ENCODE measurements at places on chromosomes 5 and 9. TPM values are rescaled to one million over a fixed set of nuclear protein-coding genes. Genes with fewer than 3 reads are reported as not detected.

The PRR7 gene
- 10.2 TPM for polyA plus RNA-seq

The THOC3 gene
- polyA plus RNA-seq = 170 TPM

The PRRX2 gene
- polyA plus RNA-seq = not detected

The PRDM9 gene
- polyA plus RNA-seq = not detected

The POLR3G gene
- polyA plus RNA-seq = 1.8 TPM

The TAF11L5 gene
- polyA plus RNA-seq = not detected

The UGT3A1 gene
- polyA plus RNA-seq = not detected

DNA sequence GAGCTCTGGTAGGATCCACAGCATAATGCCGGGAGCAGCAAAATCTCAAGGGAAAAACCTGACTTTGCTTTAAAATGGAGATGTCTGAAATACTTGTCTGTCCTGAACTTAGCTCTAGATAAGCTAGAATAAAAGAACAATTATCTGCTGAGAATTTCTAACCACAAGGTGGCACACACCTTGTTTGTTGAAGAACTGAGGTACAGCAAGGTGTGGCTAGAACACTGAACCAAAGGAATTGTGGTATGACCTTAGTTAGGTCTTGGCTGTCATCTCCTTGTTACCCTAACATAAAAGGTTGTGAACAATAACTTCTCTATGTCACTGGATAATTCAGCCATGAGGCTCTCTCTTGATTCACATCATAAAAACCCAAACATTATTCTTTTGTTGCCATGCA, 72.3 kb upstream of the ANXA1 start:
- no peaks in the 10 kb centered on the region for H3K36me3 ChIP-seq
- no peaks in the 10 kb centered on the region for H3K27me3 ChIP-seq
- DNase-seq = no peak
- H3K4me3 ChIP-seq = no peak overlapping the region

- no peaks in the 10 kb centered on the region for H3K36me3 ChIP-seq
- no peak overlapping the region for H3K27ac ChIP-seq
Observed at GRCh38 chr5:143208781-143209510, 194.5 kb downstream of the NR3C1 start.

DNA sequence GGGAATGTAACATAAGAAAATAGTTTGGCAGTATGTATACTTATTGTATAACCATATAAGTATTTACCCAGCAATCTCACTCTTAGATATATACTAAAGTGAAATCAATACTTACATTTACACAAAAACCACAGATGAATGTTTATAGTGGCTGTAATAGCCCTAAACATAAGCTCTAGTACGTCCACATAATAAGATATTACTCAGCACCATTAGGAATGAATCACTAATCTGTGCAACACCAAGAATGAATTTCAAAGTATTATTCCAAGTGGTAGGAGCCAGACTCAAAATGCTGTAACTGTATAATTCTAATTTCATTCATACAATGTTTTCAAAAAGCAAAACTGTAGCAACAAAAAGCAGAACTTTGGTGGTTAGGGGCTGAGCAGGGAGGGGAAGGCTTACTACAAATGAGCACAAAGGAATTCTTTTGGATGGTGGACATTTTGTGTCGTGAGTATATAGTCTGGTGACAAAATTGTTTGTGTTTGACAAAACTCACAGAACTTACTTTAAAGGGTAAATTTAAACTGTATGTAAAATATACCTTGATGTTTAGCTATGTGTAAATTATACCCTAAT, 11.9 kb upstream of the C5orf46 start:
- no peak overlapping the region for H3K4me3 ChIP-seq
- no peak overlapping the region for H3K27ac ChIP-seq
- H3K36me3 ChIP-seq = no peaks in the 10 kb centered on the region
- H3K4me1 ChIP-seq = no peaks in the 10 kb centered on the region
- DNase-seq = no peak
- no peaks in the 10 kb centered on the region for H3K27me3 ChIP-seq

DNA sequence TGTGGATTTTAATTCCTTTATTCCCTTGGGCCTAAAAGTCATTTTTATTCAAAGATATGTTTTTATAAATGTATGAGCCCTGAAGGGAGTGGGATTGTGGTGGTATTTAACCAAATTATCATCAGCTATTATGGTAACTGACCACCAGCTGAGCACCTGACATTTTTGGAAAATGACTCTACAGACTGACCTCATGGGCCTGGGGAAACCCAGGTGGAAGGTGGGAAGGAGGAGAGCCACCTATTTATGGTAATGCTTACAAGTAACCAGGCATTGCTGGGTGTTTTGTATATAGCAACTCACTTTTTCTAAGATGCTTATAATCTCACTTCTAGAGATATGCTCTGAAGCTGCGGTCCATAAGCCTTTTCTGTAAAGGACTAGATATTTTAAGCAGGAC, 22.3 kb upstream of the NFIB start:
- H3K27me3 ChIP-seq = peaks cover 2% of the 10 kb centered on the region
- DNase-seq = no peak
- H3K27ac ChIP-seq = no peak overlapping the region
- H3K4me1 ChIP-seq = no peaks in the 10 kb centered on the region
- no peaks in the 10 kb centered on the region for H3K36me3 ChIP-seq
- no peak overlapping the region for H3K4me3 ChIP-seq

- H3K36me3 ChIP-seq = no peaks in the 10 kb centered on the region
- no peaks in the 10 kb centered on the region for H3K27me3 ChIP-seq
Observed at GRCh38 chr5:150595466-150596031, 44.9 kb upstream of the SYNPO start.

DNA sequence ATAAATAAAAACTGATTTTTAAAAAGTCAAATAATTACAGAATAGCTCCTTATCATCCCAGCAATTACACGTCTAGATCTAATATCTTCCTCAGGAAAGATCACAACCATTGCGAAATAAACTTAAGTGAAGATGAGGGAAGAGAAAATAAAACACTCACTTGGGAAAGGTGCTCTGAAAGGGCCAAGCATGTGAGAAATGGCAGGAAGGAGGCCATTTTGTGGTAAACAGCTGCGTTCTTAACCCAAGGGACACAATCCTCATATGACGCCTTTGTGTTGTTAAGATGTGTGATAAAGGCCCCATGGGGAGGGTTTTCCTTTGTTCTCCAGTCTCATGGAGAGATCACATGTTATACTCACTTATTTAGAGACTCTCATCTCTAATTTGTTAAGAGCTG, 32.5 kb downstream of the JAKMIP2 start:
- H3K27ac ChIP-seq = no peak overlapping the region
- no peaks in the 10 kb centered on the region for H3K36me3 ChIP-seq
- no peaks in the 10 kb centered on the region for H3K4me1 ChIP-seq

- H3K36me3 ChIP-seq = no peaks in the 10 kb centered on the region
- no peaks in the 10 kb centered on the region for H3K27me3 ChIP-seq
- H3K4me1 ChIP-seq = no peaks in the 10 kb centered on the region
- H3K4me3 ChIP-seq = no peak overlapping the region
- no peak overlapping the region for H3K27ac ChIP-seq
Observed at GRCh38 chr5:97694091-97694490, 511.0 kb upstream of the RIOK2 start.

DNA sequence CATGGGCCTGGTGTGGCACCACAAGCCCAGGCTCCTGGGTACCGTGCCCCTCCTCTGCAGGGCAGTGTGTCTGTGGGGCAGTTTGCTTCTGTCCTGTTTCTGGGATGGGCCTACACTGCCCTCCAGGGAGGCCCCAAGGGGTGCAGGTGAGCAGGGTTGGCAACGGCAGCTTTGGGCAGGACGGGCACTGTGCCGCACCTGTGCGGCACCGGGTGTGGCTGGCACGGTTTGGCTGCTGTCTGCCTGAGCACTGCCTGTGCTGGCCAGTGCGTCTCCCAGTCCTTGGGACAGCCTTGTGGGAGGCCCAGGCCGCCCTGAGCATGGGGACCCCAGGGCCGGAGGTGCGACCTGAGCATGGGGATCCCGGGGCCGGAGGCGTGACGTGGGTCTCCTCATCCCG, 37.2 kb downstream of the RXRA start:
- no peak for DNase-seq
- no peaks in the 10 kb centered on the region for H3K27me3 ChIP-seq
- no peaks in the 10 kb centered on the region for H3K36me3 ChIP-seq
- no peak overlapping the region for H3K4me3 ChIP-seq
- H3K27ac ChIP-seq = no peak overlapping the region

GRCh38 chr5:110618941-110619340, 107.5 kb downstream of the TMEM232 start:
- H3K36me3 ChIP-seq = no peaks in the 10 kb centered on the region
- H3K27ac ChIP-seq = no peak overlapping the region
- no peaks in the 10 kb centered on the region for H3K4me1 ChIP-seq
- DNase-seq = no peak
- no peak overlapping the region for H3K4me3 ChIP-seq
- no peaks in the 10 kb centered on the region for H3K27me3 ChIP-seq

DNA sequence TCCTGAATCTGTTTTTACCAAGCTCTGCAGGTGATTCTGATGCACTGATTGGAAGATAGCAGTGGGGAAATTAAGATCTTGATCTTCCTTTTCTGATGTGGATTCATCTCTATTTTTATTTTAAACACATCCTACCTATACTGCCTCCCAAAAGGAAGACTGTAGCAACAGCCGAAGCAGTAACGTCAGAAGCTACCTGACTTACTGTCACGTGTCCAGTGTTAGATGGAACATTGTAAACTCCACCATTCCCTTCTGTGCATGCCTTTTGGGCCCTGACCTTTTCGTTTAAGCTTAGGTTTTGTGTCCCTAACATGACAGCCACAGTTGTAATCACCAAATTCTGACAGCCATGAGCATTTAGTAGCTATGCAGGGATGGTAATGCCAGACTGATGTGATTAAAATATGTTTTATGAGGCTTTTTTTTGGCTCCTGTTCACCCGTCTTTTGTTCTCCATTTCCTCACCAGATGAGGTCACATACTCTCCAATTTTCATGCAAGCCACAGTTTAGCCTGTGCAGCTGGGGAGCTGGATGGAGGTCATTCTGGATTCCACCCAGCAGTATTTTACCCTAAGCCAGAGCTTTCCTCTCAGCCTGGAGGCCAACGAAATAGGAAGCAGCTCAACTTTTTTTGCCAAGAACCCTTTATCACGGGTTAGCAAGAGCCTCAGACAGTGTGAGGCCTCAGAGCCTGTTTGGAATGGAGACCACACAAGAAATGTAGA, 15.6 kb upstream of the FOXD1 start:
- DNase-seq = no peak
- H3K36me3 ChIP-seq = no peaks in the 10 kb centered on the region
- H3K27me3 ChIP-seq = peaks cover 13% of the 10 kb centered on the region
- no peaks in the 10 kb centered on the region for H3K4me1 ChIP-seq

DNA sequence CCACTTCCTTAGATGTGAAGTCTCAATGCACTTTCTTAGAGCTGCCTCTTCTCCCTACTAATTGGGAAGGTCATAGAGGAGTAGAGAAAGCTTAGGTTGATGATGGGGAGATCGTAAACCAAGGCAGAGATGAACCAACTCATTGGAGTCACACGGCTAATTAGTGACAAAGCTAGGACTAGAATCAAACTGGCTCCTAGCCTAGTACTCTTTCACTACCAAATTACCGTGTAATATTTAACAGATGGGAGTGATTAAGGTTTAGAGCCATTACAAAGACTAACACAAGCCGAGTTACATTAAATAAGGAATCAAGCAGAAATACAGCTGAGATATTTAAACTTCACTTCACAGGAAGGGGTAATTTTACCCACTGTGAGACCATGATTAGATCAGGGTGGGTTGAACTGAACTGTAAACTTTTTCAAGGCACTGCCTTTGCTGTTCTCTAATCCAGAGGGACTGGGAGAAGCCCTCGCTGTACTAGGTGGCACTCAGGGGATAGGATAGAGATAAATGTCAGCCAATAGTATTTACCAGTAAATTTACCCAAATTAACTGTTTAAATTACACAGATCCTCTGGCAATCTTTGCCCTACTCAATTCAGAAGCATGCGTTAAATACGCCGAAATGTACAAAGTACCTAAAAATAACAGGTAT, 166.4 kb upstream of the PIK3R1 start:
- peaks cover 7% of the 10 kb centered on the region for H3K27me3 ChIP-seq
- H3K36me3 ChIP-seq = no peaks in the 10 kb centered on the region
- no peak overlapping the region for H3K4me3 ChIP-seq
- H3K27ac ChIP-seq = no peak overlapping the region
- no peaks in the 10 kb centered on the region for H3K4me1 ChIP-seq
- DNase-seq = no peak

DNA sequence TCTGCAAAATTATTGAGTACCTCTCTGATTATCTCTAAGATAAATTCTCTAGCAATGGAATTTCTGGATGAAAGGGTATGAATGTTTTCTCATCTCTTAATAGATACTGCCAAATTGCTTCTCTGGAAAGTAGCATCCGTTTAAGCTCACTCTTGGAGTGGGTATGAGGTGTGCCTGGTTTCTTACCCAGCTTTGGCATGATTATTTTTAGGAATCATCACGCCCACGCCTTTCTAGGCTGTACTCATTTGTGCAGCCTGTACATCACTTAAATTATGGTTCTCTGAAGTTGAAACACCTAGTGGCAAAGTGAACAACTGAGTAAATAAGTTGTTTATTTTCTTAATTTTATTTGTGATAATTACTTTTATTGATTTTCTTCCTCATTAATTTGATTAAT, 156.5 kb upstream of the IL12B start:
- no peak for DNase-seq
- no peaks in the 10 kb centered on the region for H3K4me1 ChIP-seq
- H3K36me3 ChIP-seq = no peaks in the 10 kb centered on the region
- H3K27ac ChIP-seq = no peak overlapping the region
- H3K27me3 ChIP-seq = peaks cover 2% of the 10 kb centered on the region
